GM23338 (cell line): ENCODE measurements at places on chromosomes 12 and 14.

DNA sequence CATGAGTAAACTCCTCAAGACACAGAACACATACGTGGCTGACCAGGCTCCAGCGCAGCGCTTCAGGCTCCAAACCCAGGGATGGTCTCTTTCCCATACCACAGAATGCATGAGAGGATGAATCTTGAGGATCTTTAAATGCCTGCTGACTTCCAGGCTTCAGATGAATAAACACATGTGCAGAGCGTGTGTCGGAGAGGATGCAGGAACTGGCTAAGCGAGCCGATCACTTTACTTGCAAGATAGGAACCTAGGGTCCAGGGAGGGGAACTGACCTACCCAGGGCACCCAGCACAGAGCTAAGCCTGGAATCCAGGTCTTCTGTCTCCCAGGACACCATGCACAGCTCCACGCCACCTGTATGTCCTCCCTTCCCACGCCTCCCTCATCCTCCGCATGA is 209.8 kb downstream of the BCL11B start:
- no peak overlapping the region for H3K4me3 ChIP-seq
- no peaks in the 10 kb centered on the region for H3K4me1 ChIP-seq
- no peaks in the 10 kb centered on the region for H3K36me3 ChIP-seq
- no peaks in the 10 kb centered on the region for H3K27me3 ChIP-seq
- DNase-seq = no peak
- no peak overlapping the region for H3K27ac ChIP-seq

DNA sequence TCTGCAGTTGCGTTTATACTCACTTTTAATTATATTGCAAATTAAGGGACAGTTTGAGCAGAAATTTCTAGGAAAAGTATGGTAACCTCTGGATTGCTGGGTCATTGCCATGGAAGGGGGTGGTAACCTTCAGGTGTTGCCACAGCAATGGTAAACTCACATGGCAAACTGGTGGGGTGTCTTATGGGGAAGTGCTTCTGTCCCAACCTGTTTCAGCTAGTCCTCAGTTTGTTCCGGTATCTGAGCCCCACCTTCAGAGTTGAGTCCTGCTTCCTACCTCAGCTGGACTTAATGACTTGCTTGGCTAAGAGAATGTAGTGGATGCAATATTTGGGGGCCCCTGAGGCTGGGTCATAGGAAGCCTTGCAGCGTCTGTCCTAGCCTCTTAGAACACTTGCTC is 7.3 kb upstream of the CLMN start:
- no peak for DNase-seq
- H3K4me3 ChIP-seq = no peak overlapping the region
- no peaks in the 10 kb centered on the region for H3K36me3 ChIP-seq
- H3K4me1 ChIP-seq = no peaks in the 10 kb centered on the region
- 0 out of 2 replicates have a peak, but pooled peaks cover 4% of the 10 kb centered on the region for H3K27me3 ChIP-seq

DNA sequence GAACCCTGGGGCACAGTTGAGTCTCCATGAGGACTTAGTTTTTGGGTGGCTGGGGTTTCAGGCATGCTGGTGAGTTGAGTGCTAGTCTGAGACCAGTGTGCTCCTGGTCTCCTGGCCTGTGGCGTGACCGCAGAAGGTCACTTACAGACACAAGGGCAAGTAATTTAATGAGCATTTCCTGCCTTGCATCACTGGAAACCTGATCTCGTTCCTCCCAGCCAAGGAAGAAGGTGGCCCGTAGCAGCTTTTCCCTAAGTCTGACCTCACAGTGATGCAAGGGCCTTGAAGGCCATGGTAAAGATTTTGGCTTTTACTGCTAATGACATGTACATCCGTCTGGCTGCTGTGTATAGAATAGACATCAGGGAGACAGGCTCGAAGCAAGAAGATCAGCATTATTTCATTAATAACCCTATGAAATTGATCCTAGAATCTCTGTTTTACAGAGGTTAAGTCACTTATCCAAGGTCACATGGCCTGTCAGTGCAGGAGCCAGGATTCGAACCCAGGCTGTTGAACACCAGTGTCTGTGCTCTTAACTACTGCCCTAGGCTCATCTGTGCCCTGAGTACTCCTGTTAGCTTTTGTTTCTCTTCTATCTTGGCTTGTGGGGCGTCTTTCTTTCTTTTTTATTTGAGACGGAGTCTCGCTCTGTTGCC is 4.6 kb downstream of the TMEM120B start:
- peak; percentile 47 for DNase-seq
- no peak overlapping the region for H3K4me3 ChIP-seq
- H3K4me1 ChIP-seq = peaks cover 7% of the 10 kb centered on the region
- no peaks in the 10 kb centered on the region for H3K27me3 ChIP-seq
- no peaks in the 10 kb centered on the region for H3K36me3 ChIP-seq
- peak overlapping the region; percentile 65 for H3K27ac ChIP-seq

DNA sequence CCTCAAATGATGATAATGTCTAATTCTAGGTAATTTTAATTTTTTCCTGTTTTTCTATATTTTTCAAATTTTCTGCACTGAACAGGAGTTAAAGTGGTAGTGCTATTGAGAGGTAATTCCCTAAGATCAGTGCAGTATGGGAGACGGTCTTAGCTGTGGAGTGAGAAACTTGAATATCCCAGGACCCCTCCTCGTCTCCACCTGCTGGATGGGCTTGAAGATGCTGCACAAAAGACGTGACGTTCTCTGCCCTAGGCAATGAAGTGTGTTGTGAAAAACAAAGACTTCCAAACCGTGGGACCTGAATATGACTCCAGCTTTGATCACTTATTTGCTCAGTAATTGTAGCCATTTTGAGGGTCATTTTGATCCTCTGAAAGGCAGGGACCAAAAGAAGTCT is 298.1 kb downstream of the VRK1 start:
- H3K27ac ChIP-seq = no peak overlapping the region
- peaks cover 4% of the 10 kb centered on the region; the same call in 1 of the 2 replicates for H3K4me1 ChIP-seq
- H3K27me3 ChIP-seq = no peaks in the 10 kb centered on the region
- H3K36me3 ChIP-seq = no peaks in the 10 kb centered on the region
- no peak overlapping the region for H3K4me3 ChIP-seq

DNA sequence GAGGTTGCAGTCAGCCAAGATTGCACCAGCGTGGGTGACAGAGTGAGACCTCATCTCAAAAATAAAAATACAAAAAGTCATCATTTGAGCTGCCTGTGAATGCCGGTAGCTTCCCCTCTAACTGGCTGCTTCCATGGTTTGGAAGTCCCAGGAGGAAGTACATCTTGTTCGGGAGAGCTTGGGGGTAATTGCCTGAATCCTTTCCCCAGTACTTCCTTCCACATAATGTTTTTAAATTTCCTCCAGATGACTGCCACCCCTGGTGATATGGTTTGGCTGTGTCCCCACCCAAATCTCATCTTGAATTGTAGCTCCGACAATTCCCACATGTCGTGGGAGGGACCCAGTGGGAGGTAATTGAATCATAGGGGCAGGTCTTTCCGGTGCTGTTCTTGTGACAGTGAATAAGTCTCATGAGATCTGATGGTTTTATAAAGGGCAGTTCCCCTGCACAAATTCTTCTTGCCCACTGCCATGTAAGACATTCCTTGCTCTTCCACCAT is 87.2 kb downstream of the SPRING1 start:
- H3K4me3 ChIP-seq = no peak overlapping the region
- H3K27me3 ChIP-seq = no peaks in the 10 kb centered on the region

GRCh38 chr12:20364501-20364900 is 3.8 kb upstream of the PDE3A start:
- peaks cover 14% of the 10 kb centered on the region for H3K27me3 ChIP-seq
- H3K4me1 ChIP-seq = 0 out of 2 replicates have a peak, but pooled peaks cover 2% of the 10 kb centered on the region
- H3K4me3 ChIP-seq = no peak overlapping the region
- no peaks in the 10 kb centered on the region for H3K36me3 ChIP-seq

DNA sequence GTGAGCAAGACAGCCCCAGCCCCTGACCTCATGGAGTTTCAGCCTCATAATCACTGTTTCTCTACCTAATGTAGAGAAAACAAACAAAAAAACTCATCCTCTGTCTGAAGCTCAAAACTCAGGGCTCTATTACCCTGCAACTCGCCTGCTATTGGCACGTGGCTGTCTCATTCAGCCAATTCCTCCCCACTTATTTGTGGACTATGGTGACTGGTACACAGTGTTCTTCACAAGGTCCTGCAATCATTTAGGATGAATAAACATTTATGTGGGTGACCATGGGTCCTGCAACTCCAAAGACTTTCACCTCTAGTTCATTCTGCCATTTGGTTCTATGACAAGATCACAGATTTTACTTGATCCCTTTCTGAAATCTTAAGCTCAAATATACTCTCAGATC is 4.7 kb downstream of the PPP2R3C start:
- H3K27ac ChIP-seq = no peak overlapping the region
- no peaks in the 10 kb centered on the region for H3K27me3 ChIP-seq
- DNase-seq = no peak
- peaks cover 6% of the 10 kb centered on the region; the same call in 1 of the 2 replicates for H3K4me1 ChIP-seq
- H3K36me3 ChIP-seq = peaks cover under 1% of the 10 kb centered on the region
- H3K4me3 ChIP-seq = no peak overlapping the region
